ENCODE measurements at places on chromosomes 16 and 17. TPM values are rescaled to one million over a fixed set of nuclear protein-coding genes. Genes with fewer than 3 reads are reported as not detected.

DNA sequence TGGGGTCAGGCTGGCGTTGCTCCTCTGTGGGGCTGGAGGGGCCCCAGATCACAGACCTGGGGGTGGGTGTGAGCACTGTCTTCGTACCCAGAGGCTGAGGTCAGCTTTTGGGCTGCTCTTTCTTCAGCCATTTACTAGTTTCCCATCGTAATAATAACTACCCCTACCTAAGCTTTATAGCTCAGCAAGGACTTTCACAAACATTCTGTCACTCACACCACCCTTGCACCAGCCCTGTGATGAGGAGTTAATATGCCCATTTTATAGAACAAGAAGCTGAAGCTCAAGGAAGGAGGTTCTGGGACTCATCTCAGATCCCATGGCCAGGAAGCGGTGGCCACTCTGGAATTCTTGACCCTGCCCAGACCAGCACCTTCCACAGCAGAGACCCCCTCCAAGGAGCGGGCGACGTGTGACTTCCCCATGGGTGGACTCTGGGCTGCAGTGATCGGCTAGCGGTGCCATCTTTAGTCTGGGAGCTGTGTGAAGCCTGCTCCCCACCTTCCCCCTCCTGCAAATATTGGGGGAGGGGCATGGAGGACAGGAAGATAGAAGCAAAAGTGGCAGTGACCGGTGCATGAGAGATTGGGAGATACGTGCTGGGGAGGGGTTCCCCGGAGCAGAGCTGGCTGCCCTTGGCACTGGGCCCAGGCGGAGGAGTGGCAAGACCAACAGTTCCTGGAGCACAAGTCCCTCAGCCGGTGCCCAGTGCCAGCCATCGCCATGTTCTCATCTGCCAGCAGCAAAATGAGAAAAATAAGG is 81.8 kb upstream of the TOB1 start:
- no peak for DNase-seq

- no peak for DNase-seq
Observed at GRCh38 chr16:10558746-10559641, 21.4 kb downstream of the EMP2 start.

CCL7 gene
- total RNA-seq = not detected

DNA sequence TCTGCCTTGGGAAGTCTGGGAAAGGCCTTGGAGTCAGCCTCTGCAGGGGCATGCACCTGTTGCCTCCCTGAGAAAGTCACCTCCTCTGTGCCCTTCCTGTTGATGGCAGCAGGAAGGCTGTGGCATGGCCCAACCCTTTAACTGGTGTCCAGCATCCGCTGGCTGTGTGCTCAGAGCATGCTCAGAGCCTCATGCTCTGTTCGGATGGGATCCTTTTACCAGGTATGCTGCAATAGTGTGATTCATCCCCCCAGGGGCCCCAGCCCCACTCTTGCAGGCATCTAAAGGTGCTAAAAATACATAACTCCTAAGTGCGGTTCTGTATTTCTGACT is 24.9 kb downstream of the KLHL36 start:
- no peak for DNase-seq

RAB34 gene
- 13.9 TPM for total RNA-seq

GPRC5B gene
- 0.43 TPM for total RNA-seq

- DNase-seq = no peak
Observed at GRCh38 chr17:4742629-4743028, 2.9 kb upstream of the CXCL16 start.

GRCh38 chr17:40598619-40599467 is 33.6 kb upstream of the CCR7 start:
- peak; percentile 88 for DNase-seq

GRCh38 chr16:81758376-81758775 is 20.7 kb upstream of the PLCG2 start:
- DNase-seq = no peak

DNA sequence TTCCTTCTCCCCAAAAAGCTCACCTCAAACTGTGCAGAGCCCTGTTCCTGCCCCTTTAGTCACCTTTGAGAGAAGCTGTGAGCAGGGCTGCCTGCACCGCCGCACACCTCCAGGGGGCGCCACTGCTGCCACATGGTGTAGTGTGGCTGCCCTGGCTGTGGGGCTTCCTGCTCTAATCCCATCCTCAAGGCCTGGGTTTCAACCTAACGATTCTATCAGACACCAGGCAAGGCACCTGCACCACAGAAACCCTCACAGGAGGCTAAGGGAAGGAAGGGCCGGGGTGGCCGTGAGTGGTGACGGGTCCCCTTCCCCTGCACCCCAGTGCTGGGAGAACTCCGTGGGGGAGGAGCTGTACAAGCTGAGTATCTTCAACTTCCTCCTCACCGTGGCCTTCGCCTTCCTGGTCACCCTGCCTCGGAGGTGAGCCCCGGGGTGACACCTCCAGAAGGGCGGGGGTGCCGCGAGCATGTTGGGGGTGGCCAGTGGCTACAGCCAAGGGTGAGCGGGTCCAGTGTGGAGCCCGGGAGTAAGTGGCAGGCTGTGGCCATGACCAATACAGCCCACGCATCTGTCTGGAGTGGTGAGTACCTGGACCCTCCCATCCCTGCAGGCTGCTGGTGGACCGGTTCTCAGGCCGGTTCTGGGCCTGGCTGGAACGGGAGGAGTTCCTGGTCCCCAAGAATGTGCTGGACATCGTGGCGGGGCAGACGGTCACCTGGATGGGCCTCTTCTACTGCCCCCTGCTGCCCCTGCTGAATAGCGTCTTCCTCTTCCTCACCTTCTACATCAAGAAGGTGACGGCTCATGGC is 7.0 kb downstream of the TMC8 start:
- no peak for DNase-seq

DNA sequence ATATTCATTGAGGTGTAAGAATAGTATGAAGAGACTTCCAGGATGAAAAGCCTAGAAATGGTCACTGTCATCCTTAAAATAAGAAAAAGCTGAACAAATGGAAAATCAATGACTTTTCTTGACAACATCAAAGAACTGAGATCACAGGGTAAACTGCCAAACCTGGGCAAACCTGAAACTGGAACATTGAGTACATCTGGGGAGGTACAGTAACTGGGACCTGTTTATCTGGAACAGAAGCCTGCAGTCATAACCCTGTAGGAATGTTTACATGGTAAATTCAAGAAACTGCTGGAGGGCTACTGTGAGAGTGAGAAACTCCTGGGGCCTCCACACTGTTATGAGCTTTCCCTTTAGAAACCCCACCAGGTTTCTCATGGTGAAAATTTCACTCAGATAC is 130.1 kb upstream of the PIRT start:
- DNase-seq = no peak

GRCh38 chr16:26051063-26051462 is 359.3 kb downstream of the HS3ST4 start:
- DNase-seq = no peak

DNA sequence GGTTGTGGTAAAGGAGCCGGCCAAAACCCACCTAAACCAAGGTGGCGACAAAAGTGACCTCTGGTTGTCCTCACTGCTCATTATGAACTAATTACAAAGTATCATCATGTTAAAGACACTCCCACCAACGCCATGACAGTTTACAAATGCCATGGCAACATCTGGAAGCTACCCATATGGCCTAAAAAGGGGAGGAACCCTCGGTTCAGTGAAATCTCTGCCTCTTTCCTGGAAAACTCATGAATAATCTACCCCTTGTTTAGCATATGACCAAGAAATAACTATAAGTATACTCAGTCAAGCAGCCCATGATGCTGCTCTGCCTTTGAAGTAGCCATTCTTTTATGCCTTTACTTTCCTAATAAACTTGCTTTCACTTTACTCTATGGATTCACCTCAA is 72.2 kb downstream of the CYLD start:
- no peak for DNase-seq

- no peak for DNase-seq
Observed at GRCh38 chr17:13421581-13422130, 180.1 kb downstream of the HS3ST3A1 start.

DNA sequence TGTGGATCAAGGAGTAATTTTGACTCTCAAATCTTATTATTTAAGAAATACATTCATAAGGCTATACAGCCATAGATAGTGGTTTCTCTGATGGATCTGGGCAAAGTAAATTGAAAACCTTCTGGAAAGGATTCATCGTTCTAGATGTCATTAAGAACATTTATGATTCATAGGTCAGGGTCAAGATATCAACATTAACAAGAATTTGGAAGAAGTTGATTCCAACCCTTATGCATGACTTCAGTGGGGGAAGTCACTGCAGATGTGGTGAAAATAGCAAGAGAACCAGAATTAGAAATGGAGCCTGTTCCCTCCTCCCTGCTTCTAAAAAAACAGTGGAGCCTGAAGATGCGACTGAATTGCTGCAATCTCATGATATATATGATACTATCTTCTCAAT is 36.6 kb upstream of the HNF1B start:
- DNase-seq = no peak
